ENCODE measurements at places on chromosomes 3 and 15.

- DNase-seq: peak; percentile 90
Observed at GRCh38 chr3:81490541-81491288, 270.7 kb downstream of the GBE1 start.

DNA sequence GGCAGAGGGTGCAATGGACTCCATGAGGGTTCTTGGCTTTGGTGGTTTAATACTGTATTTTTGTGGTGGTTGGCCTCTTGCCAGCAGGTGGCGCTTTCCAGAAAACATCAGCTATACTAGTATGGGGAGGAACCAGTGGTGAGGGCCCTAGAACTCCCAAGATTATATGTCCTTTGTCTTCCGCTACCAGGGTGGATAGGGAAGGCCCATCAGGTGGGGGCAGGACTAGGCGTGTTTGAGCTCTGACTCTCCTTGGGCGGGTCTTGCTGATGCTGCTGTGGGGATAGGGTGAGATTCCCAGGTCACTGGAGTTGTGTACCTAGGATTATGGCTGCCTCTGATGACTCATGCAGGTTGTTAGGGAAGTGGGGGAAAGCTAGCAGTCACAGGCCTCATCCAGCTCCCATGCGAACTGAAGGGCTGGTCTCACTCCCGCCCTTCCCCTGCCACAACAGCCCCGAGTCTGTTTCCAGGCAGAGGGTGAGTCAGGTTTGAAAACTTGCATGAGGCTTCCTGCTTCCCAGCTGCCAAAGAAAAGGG is 357.7 kb downstream of the OTOL1 start:
- peak; percentile 45 for DNase-seq

DNA sequence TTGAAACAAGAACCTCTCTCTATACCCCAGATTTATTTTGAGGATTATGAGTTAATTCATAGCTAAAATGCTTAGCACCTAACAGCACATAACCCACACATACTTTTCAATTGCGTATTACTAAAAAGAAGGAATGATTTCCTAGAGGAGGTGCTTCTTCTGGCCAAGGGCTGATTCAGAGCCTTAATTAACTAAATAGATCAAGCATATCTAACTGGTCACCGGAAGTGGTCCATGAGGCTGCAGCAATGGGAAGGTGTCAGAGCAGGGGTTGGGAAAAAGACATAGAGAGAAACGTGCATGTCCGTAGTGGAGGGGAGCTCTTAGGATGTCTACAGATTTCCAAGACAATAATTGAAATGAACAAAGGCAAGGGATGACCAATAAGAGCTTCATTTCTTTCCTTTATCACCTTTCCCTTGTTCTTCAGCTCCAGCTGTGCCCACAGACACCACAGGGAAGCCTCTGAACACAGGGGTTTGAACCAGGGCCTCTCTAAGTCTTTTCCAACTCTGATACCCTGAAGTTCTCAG is 467 bp downstream of the HGD start:
- DNase-seq: no peak

DNA sequence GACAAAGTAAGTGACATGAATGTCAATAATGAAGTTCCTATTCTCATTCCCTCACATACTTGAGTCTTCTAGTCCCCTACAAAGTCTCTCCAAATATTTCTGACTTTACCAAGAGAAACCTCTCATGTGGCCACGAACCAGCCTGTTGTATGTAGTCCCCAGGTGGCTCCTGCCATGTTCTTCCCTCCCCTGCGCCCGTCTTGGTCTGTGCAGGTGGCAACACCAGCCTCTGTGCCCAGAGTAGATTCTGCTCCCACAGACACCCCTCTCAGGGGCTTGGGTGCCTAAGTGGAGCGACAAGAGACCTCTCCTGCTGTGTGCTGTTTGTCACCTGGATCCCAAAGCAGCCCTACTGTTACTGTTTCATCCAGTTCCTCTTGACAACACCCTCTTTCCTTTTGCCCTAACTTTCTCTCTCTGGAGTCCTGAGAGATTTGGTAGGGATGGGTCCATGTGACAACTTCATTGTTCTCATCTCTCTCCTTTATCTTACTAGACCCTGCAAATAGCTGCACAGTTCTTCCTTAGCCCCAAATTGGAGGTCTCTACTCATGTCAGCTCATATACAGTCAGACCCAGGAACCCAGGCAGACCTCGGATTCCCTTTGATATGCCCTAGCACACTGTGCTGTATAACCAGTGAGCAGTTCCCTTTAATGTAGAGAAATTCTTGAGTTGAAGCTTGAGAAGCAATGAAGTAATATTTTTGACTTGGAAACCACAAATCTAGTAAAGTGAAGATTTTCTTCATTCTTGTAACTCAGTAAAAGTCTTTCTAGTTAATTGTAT is 56.9 kb downstream of the POLR2M start:
- no peak for DNase-seq

DNA sequence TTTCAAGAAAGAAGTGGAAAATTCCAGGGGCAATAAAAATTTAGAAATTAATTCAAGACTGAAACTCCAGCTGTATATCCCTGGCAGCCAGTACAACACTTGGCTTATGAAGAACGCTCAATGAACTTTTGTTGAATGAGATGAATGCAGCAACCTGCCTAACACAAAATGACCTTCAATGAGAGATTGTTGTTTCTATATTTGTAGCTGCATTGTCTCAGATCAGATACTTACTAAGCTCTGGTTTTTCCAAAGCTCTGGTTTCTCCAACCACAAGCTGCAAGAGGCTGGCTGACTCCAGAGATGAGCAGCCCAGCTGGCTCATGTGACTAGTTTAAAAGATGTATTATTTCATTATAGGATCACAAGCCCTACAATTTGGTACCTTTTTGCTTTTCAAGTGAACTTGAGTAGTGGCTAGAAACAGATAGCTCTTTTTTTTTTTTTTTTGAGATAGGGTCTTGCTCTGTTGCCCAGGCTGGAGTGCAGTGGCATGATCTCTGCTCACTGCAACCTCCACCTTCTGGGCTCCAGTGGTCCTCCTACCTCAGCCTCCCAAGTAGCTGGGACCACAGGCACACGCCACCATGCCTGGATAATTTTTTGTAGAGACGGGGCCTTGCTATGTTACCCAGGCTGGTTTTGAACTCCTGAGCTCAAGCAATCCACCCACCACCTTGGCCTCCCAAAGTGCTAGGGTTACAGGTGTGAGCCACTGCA is 57.4 kb downstream of the UMPS start:
- no peak for DNase-seq

- no peak for DNase-seq
Observed at GRCh38 chr15:64163659-64164362, 989 bp upstream of the PPIB start.

DNA sequence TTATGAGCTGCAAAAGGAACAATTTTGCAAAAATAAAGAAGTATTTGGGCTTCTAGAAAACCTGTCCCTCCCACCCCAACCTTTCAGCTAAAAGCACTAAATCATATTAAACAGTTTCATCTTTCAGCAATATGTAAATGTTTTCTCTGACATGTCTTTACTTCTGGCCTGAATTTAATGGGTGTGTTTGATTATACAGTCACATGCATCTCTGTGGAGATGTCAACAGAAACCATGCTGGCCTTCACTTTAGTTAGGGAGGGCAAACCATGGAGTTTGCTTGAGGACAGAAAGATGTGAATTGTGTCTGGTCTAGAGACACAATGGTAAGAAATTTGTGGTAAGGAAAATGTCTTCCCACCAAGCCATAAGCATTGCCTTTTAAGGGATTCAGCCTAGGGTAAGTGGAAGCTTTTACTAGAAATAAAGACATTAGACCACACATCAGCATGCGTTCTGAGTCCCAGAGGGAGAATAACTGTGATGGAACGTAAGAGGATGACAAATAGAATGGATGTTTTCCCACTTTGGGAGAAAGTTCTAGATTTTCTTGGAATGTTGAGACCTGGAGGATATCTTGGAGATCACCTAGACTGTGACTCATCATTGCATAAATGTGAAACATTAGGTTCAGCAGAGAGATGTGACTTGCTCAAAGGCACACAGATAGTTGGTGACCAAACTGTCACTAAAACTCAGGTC is 68.9 kb downstream of the ST8SIA2 start:
- DNase-seq: no peak

GRCh38 chr15:33699691-33700447 is 268.4 kb upstream of the CHRM5 start:
- DNase-seq: peak; percentile 52

DNA sequence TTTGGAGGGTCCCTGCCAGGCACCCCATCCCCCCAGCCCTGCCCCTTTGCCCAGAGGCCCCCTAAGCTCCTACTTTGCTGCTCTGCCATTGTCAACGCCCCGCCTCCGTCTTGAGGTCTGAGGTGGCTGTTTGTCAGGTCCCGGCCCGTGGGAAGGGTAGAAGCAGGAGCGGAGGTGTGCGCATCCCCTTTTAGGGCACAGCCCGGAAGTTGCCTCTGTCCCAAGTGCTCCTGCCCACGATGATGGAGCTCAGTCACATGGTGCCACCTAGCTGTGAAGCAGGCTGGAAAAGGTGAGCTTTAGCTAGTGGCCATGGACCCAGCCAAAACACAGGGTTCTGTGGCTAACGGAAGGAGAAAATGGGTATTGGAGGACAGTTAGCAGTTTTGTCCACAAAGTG is 28.5 kb upstream of the LCTL start:
- no peak for DNase-seq

DNA sequence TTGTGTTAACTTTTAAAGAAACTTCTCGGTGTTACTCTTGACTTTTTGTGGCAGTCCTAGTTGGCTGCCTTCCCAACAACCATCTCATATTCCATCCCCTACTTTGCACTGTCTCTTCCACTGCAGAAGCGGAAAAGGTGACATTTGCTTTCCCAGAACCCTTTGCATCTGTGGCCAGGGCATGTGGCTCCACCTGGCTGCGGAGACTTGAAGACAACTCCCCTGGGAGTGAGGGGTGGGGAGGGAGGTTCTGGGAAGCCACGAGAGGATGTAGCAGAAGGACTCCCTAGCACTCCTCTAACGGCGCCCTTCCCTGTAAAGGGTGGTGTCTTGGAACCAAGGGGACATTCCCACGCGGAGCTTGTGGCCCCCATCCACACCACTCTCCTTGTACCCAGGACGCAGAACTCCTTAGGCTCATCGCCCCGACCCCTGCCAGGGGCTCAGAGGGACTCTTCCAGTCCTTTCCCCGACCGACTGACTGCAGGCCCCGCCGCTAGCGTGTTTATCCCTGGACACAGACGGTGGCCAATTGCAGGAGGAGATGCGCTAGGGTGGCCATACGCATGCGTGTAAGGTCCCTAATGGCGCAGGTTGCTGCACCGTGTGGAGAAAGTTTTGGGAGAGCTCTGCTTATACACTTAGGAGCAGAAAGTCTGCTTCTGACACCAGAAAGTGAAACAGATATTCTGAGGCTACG is 33.2 kb upstream of the SECISBP2L start:
- no peak for DNase-seq

- peak; percentile 53 for DNase-seq
Observed at GRCh38 chr3:94115482-94115881, 52.6 kb downstream of the NSUN3 start.

GRCh38 chr15:65451989-65452388 is 29.2 kb upstream of the IGDCC4 start:
- DNase-seq: no peak

- DNase-seq: peak; percentile 38
Observed at GRCh38 chr3:128503164-128503651, 10.2 kb upstream of the GATA2 start.

- DNase-seq: no peak
Observed at GRCh38 chr3:155416500-155417118, 123.1 kb upstream of the STRIT1 start.

GRCh38 chr3:14804835-14805780 is 13.7 kb upstream of the FGD5 start:
- no peak for DNase-seq

- no peak for DNase-seq
Observed at GRCh38 chr3:143380449-143380848, 260.9 kb downstream of the CHST2 start.

Data from hematopoietic multipotent progenitor cell treated with erythropoietin and hydrocortisone succinate and interleukin-3 and kit ligand, for 8 days (in vitro differentiated cells).